ENCODE measurements at places on chromosomes 6 and 20. TPM values are rescaled to one million over a fixed set of nuclear protein-coding genes. Genes with fewer than 3 reads are reported as not detected.

The RIPOR2 gene
- not detected for total RNA-seq

The SIRPA gene
- total RNA-seq, result 25.7 TPM

The MCM8 gene
- total RNA-seq, result 18.2 TPM

The SNX3 gene
- 81.9 TPM for total RNA-seq

The DEF6 gene
- 0.03 TPM for total RNA-seq

The PSORS1C1 gene
- 4.2 TPM for total RNA-seq

The PPIL6 gene
- 2.9 TPM for total RNA-seq

The SLC22A7 gene
- not detected for total RNA-seq

The ZBTB46 gene
- total RNA-seq, result 0.66 TPM

The EPHA7 gene
- 0.09 TPM for total RNA-seq

The SLC32A1 gene
- total RNA-seq, result not detected

Measured in A549 treated with CORT108297 at 1 μM for 4 hours (cell line).